ENCODE measurements at places on chromosomes 13 and 19.

DNA sequence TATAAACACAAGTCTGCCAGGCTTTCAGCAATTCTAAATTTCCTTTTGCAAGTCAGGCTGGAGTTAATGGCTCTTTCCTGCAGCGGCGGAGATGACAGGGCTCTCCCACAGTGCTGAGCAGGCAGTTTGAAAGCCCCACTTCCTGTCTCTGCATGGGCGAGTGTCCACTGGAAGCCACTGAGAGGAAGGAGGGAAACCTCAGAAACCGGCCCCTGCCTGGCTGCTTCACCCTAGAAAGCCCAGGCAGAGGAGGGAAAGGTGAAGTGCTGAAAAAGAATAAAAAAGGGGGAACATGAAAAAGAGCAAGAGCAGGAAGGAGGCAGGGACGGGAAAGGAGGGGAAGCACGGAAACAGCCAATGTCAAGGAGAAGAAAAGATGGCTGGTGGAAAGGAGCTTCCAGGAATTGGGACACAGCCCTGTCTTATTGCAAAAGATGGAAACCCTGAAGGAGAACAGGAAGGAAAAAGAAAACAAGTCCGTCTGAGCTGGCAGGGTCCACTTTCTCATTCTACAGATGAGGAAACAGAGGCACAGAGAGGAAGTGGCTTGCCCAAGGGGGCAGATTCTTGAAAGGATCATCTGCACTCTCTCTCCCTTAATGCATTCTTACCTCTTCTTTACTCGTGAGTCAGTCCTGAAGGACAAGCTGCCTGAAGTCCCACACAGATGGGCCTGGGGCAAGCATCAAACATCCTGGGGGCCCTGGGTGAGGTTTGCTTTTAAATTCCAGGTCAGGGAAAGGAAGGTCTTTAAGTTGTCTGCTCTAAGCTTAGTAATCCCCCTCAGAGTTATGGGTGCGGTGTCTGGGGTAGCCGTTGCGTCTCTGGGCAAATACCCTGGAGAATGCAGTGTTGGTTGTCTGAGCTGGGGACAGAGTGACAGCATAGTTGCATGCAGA is 38.8 kb upstream of the ALOX5AP start:
- peak; percentile 73 for ATAC-seq

GRCh38 chr19:35220315-35220921 is 8.1 kb downstream of the FAM187B start:
- ATAC-seq, result no peak

- ATAC-seq, result no peak
Measured at GRCh38 chr13:110448230-110448629, 113.3 kb downstream of the RAB20 start.

DNA sequence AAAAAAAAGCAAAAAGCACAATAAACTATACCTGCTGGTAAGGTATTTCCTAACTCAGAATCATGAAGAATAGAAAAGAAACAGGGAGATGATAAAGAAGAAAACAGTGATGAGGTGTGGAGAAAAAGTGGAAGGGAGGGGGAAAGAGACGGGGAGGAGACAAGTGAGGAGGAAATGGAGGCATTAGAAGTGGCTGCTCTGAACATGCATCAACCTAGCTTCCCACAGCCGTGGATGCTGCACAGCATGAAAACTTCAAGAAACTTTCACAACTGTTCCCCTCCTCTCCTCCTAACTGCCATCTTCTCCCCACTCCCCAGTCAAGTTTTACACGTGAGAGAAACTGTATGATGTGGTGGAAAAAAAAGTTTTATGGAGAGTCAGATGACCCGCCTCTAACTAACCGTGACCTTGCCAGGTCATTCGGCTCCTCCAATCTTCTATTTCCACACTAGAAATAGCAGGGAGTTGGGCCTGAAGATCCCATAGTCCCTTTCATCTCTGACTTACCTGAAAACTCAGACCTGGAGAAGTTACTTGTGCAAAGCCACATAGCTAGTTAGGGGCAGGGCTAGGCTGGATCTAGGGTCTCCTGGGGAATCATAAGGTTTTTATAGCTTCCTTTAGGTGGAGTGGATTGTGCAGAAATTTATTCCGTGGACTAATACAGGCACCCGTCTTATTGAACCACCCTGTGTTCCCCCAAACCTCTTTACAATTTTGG is 461.9 kb downstream of the KLF5 start:
- ATAC-seq, result peak; percentile 59

GRCh38 chr19:48925240-48925843 is 8.2 kb upstream of the DHDH start:
- peak; percentile 56 for ATAC-seq

DNA sequence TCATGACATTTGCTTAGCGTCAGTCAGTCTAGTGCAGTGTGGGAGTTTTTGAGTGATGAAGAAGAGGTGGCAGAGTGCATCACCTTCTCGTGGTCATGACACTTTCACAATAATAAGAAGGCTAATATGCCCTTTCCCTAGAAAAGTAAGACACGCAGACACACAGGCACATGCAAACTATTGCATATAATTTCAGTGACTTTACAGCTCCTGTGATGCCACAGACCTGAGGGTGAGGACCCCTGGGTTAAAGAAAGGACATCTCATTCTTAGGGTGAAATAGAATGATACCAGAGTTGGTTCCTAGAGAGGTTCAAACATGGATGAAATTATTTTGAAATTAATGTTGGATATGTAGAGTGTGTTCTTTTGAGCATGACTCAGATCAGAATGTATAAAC is 300.3 kb downstream of the GPC5 start:
- ATAC-seq, result no peak

- no peak for ATAC-seq
Measured at GRCh38 chr19:34309368-34310138, 55.2 kb downstream of the GARRE1 start.

GRCh38 chr19:31105761-31106160 is 243.5 kb downstream of the TSHZ3 start:
- no peak for ATAC-seq

DNA sequence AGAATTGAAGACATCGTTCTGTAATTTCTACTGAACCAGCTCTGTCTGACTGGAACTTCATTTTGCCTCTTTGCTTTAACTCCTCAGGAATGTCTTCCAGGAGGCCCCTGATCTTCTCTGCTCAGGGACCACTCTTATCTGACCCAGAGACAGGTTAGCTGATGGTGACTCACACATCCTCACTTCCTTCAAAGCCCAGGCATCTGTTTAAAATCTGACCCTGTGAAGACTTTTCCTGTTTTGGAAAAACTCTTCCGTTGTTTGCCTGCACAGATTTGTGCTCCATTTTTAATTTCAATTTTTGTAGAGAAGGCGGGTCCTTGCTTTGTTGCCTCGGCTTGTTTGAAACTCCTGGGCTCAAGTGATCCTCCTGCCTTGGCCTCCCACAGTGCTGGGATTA is 1.6 kb downstream of the ARL11 start:
- no peak for ATAC-seq

DNA sequence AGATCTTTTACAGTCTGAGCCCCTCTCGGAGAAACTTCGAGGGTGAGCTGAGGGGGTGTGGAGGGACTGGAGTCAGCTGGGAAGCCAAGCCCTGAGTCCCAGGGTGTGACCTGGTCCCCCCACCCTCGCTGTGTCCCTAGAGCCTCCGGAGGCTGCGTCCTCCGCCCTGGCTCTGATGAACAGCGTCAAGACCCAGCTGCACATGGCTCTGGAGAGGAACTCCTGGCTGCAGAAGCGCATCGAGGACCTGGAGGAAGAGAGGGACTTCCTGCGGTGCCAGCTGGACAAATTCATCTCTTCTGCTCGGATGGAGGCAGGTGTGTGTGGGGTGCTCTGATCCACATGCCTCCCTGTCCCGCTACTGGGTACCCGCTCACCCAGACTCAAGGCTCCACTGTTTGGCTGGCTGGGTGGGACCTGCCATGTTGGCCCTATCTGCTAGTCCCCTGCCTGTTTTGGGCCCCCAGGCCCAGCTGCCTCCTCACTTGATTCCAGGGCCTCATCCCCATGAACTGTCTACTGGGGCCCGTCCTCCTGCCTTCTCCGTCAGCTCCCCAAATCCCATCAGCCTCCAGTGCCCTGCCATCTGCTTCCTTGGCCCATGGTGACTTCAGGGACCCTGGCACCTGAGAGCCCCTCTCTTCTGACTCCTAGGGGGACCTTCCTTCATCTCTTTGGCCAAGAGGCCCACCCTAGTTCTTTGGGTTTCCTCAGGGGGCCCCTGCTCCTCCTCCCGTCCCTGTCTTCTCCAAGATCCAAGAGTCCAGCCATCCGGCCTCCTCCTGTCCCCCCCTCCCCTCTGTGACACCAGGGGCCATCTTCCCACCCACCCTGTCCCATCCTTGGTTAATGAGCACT is 1.5 kb downstream of the CCDC106 start:
- ATAC-seq, result no peak

GRCh38 chr19:33811736-33812387 is 15.2 kb downstream of the KCTD15 start:
- no peak for ATAC-seq

Data from activated T-helper 17 cell treated with anti-CD3 and anti-CD28 coated beads, Interleukin-2, amount 50 U/mL, for 72 hours (primary cell).